ENCODE measurements at places on chromosomes 6 and 20.

DNA sequence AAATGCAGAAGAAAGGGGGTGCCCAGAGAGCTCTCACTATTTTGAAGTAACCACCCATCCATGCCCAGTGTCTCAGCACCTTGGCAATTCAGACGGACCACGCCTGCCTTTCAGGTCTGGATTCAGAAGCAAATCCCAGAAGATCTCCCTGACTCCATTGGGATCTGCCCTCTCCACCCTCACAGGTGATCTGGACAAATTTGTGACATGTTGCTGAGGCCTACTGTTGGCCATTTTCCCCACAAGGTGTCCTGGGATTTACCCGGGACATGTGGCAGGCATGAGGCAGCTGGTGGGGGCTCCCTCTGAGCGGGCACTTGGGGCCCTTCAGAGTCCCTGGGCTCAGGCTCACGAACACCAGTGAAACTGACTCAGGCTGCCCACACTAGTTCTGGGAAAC, 51.9 kb upstream of the IYD start:
- no peak for DNase-seq

DNA sequence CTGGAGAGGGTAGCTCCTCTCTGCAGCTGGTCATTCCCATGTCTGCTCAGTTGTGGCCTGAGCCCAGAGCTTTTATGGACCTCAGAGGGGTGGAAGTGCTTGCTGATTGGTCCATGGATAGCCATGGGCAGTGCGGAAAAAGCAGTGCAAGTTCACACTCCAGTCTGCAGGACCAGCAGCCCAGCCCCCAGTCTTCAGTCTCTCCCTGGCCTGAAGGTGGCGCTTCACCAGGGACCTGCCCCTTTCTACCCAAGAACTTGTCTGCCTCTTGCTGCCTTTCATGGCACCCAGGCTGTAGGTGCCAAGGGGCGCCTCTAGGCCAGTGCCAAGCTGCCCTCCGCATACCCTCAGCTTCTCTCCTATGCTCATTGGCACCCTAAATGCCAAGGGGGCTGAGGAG, 91.0 kb downstream of the TBXT start:
- no peak for DNase-seq

DNA sequence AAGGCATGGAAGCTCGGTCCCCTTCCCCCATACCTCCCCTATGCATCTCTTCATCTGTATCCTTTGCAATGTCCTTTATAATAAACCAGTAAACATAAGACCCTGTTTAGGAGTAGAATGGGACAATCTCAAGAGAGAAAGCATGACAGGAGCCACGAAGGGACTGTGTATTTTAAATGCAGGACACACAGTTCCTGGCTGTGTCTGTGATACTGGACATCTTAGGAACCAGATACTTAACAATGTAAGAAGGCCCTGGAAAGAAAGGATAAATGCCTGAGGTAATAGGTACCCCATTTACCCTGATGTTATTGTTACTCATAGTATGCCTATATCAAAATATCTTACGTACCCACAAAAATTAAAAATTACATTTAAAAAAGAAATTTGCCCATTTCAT, 36.6 kb downstream of the NUDT3 start:
- no peak for DNase-seq

DNA sequence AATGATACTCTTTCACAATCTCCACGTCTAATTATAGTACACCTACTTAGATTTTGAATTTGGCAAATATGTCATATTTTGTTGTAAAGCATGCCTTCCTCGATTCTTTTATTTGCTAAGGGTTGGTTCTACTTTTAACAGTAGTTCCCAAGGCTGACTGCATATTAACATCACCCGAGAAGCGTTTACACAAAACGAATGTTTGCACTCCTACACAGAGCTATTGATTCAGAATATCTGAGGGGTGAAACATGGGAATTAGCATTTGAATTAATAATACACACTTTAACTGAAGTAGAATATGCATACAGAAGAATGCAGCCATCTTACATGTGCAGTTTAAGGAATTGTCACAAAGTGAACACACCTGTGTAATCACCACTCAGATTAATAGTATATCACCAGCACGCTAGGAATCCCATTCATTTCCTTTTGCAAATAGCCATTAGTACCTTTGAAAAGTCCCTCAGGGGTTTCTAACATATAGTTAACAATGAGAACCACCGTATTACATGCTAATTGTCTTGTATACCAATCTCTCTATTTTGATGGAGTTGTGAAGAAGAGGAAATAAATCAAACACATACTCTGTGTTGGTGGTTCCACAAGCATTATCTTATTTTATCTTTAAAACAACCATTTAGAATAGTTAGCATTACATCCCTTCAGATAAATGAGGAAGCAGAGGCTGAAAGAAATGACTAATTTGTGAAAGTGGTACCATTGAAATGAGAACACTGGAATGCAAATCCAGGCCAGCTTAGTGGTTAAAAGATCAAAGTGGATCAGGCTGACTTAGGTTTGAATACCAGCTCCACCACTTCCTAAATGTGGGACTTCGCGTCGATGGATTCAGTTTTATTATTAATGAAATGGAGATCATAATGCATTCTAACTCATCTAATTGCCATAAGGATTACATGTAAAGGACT, 317.6 kb downstream of the HDGFL1 start:
- no peak for DNase-seq

GRCh38 chr20:38250609-38251008, 9.9 kb downstream of the KIAA1755 start:
- DNase-seq, result no peak
